ENCODE measurements at places on chromosomes 7 and 10.

DNA sequence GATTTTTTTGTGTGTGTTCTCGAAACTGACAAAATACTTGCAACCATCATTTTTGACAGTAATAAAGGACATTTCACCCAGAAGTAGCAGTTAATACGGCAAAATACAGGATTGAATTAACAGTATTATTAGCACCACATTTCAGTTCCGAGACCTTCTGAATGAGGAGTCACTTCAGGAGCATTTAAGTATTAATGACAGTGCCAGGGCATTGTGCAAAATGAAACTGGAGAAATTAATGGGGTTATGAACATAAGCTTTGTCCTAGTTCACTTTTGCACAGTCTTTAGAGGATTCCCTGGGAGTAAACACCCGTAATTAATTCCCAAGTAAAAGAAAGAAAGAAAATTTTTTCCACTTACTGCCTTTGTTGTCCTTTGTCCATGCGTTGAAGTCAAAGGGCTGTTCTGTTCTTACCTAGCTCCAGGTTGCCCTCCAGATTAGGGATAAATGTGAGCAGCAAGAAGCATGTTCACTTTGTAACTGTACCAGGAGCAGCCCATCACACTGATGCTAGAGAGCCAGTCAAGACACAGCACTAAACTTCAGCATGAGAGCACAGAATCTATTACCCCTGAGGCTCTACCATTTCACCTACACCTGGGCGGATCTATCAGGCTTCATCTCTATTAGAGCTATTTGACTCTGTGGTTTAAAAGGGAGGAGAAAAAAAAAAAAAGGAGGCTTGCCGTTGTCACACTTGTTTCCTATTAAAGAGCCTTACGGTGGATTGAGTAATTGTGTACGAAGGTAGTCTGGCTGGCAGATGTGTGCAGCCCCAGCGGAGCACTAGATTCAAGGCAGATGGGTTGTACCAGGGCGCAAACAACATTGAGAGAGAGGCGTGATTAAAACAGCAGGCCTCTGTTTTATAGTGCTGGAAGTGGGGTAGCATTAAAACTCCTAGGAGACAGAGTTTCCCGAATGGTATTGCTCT lies 297.8 kb upstream of the SEMA3A start:
- no peak for DNase-seq

GRCh38 chr10:119305860-119306513 lies 98.6 kb downstream of the GRK5 start:
- DNase-seq: peak; percentile 47

DNA sequence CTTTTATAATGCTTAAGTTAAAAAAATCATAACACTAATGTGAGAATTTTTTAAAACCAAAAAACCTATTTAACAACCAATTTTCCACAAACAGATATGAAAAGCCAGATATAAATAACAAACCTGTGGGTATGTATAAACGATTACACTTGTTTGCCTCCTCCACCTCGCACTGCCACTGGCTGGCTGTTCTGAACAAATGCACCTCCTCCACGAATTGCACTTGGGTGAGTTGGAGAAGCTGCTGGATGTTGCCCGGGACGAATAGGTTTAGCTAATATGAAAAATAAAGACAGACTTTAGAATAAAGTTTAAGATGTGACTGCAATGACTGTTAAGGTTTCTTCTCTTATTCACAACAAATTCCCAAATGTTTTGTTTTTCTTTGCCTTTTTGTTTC lies 40.8 kb downstream of the KIF5B start:
- no peak for DNase-seq

- no peak for DNase-seq
Observed at GRCh38 chr7:156118248-156118645, 306.0 kb upstream of the SHH start.

GRCh38 chr7:137695494-137695893 lies 151.3 kb downstream of the DGKI start:
- DNase-seq: no peak

- no peak for DNase-seq
Observed at GRCh38 chr7:132179080-132179430, 397.2 kb downstream of the PLXNA4 start.

DNA sequence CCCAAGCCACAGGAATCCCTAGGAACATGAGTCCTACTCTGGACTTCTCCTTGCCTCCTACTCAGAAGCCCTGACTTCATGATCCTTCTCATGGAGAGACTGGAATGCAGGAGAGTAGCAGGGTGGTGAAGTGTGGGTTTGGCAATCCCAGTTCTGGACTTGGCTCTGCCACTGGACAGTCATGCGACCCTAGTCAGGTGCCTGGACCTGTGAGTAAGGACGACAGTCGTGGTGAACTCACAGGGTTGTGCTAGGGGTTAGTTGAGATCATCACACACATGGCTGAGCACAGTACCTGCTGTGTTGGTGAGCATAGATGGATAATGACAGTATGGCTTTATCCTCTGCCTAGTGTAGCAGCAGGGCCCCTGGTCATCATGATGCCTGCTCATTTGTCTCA lies 117.9 kb downstream of the LRRC18 start:
- DNase-seq: no peak

GRCh38 chr10:47266602-47267001 lies 33.4 kb upstream of the GDF10 start:
- DNase-seq: no peak

DNA sequence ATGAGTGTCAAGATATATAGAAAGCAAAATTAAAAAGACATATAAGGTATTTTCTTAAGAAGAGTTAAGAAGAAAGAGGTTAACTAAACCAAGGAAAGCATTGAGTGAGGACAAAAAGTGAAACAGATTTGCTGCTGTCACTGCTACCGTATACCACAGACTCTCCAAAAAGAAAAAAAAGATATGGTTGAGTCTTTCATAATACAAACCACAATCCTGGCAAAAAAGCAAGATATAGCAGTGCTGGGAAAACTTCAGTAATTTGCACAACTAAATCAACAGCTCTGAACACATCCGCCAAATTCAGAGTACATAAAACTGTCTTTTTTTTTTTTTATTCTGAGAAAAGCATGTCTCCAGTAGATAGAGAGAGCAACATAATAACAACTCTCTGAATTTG lies 114.7 kb downstream of the ETV1 start:
- no peak for DNase-seq

- no peak for DNase-seq
Observed at GRCh38 chr7:154503962-154504550, 451.9 kb downstream of the DPP6 start.

- no peak for DNase-seq
Observed at GRCh38 chr7:111242141-111242755, 151.3 kb downstream of the LRRN3 start.

- no peak for DNase-seq
Observed at GRCh38 chr7:105672801-105673200, 91.5 kb upstream of the EFCAB10 start.

DNA sequence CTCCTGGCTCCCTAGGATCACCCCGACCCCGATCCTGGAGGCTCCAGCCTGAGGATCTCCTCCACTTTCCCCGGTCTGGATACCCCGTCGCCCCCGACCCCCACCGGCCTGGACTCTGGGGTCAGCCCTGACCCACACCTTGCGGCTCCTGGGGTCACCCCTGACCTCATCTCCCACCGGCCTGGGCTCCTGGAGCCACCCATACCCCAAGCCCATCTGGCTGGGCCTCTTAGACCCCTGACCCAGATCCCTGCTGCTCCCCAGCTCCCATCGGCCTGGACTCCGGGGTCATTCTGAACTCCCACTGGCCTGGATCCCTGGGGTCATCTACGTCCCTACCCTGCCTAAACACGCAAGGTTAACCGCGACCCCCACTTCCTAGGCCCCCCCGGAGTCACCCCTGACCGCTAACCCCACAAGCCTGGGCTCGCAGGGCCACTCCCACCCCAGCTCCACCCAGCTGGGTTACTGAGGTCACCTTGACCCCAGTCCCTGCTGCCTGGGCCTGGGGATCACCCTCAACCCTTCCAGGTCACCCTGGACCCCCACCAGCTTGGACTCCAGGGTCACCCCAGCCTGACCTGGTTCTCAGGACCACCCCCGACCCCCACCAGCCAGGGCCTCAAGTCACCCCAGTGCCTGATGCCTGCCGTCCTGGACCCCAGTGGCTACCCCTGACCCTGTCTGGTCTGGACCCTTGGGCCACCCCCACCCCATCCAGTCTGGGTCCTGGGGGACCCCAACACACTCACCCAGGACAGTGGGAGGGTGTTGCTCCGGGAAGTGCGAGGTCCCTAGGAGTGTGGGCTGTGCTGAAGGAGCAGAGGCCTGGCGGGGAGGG lies 1.2 kb downstream of the FOXK1 start:
- no peak for DNase-seq
